ENCODE measurements at places on chromosomes 4 and X.

- no peak for DNase-seq
Observed at GRCh38 chr4:113328514-113328913, 279.1 kb downstream of the ANK2 start.

DNA sequence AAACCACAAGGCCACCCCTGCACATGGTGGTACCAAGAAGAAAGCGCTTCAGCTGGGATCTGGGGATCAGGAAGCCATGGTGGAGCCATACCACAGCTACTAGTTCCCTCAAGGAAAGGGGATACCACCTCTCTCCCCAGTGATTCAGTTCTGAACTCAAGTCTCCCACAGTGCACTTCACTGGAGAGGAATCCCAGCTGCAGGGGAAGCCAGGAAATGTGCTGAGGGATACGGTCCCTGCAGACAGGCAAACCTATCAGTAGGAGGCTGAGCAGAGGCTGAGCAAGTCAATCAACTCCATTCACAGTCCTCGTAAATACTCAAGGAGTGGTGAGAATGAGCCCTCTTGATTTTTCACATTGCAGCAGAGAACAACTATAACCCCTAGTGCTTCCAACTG is 11.0 kb downstream of the TMEM192 start:
- no peak for DNase-seq

DNA sequence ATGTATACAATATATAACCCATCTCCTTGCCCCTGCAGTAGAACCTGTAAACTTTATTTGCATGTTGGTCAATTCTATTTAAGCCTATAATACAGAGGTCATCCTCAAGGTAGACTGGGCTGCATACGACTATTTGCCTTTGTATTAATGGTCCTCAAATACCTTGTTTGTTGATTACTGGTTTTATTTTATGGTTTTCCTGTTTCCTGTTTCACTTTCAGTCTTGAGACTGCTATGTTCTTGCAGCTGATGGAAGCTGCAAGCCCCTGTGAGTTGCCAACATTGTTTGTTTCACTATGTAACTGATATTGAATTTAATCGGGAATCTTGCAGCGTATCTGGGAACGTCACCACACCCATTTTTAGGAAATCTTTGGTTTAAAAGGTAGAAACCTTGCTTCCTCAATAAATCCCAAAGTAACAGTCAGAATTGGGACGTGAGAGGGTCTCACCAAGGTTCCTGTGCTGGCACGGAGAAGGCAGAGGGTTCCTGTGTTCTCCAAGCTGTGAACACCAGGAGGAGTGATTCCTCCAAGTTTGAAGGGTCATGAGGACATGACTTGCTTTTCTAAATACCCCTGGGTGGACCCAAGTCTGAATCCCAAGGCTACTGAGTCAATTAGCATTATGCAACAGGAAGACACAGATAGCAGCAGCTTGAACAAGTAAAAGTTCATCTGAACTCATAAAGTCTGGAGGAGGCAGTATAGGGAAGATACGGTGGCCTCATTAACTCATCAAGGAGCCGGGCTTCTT is 110.6 kb upstream of the PNPLA4 start:
- no peak for DNase-seq

DNA sequence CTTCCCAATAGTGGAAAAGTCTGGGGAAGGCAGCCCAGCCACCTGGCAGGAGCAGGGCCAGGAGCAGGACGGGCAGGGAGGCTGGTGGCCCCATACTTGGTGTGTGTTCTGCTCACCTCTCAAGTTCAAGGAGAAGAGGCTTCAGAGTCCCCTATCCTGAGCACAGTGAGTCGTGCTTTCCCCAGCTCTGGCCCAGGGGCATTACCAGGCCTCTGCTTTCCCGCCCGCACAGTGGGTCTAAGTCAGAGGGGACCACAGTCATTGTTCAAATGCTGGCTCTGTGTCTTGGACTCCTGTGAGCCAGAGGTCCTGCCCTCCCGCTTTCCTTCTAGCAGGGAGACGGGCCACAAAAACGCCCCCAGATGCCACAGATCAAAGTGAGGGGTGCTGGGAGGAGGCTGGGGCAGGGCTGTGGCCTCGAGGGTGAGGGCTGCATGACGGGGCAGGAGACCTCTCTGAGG is 27.6 kb downstream of the HTRA3 start:
- DNase-seq = no peak

GRCh38 chrX:100350704-100351489 is 59.2 kb downstream of the PCDH19 start:
- DNase-seq = no peak

DNA sequence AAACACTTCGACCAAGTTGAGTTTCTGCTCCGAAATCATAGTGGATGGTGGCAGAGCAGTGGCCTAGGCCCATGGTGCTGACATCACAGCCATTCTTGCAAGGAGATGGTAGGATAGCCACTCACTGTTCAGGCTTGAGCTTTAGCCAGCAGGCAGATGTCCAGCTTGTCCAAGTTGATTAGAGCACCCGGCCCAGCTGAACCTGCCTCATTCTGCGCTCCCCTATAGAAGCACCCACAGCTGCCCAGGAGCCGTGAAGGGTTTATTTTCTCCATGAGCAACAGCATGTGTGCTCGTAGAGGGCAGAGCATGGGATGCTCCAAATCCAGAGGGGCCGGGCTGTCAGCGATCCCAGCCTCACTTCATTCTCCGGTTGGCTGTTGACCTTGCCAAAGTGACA is 16.2 kb downstream of the PIGG start:
- no peak for DNase-seq

- no peak for DNase-seq
Observed at GRCh38 chr4:74516303-74516702, 71.4 kb downstream of the AREG start.

DNA sequence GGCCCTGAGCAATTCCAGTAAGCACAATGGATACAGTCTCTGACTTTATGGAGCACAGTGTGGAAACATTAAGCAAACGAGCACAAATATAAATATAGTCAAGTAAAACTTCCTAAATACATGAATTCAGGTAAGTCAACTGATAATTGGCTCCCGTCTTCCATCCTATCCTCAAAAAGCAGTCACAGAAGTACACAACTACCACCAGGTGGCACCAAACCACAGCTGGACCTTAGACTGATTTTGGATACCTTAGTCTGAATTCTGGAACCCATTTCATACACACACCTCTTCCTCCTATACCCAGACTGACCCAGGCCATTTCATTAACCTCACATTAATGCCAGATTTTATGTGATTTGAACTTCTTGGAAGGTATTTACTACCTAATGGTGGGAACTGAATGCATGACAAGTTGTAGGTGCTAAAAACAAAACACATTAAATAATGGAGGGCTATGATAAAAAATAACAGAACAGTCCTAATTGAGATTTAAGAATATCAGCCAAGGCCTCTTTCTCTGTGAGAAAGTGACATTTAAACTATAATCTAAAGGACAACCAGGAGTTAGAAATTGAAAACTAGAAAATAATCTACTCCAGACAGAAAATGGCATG is 77.5 kb downstream of the ELF2 start:
- DNase-seq = peak; percentile 38

DNA sequence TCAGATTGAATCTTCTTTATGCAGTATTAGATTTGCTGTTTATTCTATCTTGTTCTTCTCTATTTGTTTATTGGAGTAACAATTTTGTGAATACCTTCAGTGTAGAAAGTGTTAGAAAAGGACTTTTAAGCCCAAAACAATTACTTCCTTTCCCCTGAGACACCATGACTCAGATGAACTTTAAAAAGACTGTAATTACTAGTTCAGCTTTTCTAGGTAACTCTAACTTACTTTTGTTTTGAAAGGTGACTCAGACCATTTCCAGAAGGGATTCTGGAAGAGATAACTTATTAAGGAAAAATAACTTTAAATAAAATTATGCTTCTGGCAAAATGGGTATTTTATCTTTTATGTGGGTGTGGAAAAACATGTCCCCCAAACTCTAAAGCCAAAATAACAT is 561.5 kb upstream of the PCDH10 start:
- no peak for DNase-seq

DNA sequence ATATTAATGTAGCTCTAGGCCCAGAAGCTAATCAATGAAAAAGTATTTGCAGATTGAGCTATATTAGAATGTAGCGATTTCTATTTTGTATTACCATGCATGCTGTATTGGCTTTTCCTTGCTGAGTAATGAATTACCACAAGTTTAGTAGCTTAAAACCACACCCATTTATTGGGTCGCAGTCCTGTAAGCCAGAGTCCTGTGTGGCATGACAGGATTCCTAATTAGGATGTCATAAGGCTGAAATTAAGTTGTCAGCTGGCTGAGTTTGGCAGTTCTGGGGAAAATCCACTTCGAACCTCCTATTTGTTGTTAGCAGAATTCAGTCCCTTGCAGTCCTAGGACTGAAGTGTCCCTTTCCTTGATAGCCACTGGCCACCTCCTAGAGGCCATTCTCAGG is 50.3 kb upstream of the HHIP start:
- no peak for DNase-seq

GRCh38 chrX:150157291-150157690 is 205.8 kb upstream of the MAMLD1 start:
- DNase-seq = no peak

GRCh38 chrX:109190542-109190941 is 291.3 kb downstream of the GUCY2F start:
- DNase-seq = no peak

DNA sequence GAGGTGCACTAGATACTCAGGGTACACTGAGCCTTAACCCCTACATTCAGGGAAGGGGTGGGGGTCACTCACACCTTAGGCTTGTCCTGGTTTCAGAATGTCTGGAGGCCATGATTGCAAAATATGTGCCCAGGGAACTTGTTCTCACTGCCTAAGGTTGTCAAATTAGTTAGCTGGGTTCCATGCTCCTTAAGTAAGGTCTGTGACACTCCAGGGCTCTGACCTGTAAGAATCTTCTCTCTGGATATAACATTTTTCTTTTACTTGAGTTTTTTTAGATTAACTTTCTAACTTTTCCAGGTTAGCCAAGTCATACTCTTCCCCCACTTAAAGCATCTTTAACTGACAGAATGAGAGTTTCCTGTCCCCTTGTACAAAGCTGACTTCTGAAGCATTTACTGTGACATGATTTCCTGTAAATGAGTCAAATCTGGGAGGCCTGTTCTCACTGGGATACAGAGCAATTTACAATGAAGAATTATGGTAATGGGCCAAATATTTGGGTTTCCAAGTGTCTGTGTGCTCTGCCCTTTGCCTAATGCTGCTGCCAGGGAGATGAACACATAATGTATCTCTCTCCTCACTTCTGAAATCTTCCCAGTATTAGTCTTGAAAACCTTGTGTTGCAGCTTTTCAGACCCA is 101.7 kb downstream of the GATB start:
- no peak for DNase-seq

- DNase-seq = no peak
Observed at GRCh38 chrX:43702660-43703059, 46.6 kb downstream of the MAOA start.

DNA sequence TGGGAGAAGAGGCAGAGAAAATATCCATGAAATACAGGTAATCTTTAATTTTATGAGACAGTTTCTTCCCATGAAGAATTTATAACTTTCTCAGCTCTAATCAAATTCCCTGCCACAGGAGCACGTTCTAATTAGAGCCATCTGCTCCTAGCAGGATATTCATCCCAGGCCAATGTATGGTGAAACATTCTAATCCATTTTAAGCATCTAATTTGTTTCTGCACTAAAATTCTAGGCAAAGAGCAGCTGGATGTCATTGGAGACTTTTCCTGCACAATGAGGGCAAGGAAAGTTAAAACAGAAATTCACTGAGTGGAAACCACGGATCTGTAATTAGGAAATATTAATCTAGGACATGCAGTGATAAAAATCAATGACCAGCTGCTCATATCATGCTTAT is 107.7 kb upstream of the ZFP42 start:
- DNase-seq = no peak

DNA sequence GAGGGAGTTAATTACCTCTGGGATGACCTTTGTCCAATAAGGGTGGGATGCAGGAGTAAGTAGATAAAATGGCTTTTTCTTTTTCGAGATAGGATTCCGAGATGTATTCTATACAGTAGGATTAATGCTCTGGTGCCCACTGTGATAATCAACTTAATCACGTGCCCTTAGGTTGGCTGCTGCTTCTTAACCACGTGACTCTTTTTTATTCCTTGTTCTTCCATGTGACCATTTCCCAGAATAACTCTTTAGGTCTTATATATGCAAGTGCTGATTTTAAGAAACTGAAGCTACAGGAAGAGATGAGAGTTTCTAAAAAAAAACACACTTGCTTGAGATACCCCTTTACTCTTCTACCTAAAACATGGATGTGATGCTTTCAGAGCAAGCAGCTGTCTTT is 1628.9 kb downstream of the PCDH7 start:
- DNase-seq = no peak

DNA sequence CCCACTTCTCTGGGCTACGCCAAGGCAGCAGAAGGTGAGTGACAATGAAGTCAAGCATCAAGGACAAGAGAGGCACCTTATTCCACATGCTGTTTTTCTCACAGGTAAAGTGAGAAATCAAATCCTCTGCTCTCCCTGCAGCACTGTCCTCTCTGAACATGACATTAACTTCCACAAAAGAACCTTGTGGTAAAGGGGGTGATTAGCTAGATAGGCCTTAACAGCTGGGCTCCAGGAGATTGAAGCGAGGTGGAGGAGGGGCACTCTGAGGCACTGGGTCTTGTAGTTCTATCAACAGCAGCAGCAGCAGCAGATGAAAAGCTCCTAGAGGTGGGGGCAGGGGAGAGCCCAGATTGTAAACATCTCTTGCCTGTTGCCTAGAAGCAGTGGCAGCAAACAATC is 96.8 kb upstream of the CXXC4 start:
- no peak for DNase-seq

GRCh38 chrX:70268034-70268433 is at the start of gene ARR3:
ARR3 (plus strand) TSS chrX:70268334; CDS start chrX:70269386, 1,052 bp downstream.
- DNase-seq = no peak

GRCh38 chr4:142278171-142278570 is 567.9 kb downstream of the INPP4B start:
- no peak for DNase-seq

DNA sequence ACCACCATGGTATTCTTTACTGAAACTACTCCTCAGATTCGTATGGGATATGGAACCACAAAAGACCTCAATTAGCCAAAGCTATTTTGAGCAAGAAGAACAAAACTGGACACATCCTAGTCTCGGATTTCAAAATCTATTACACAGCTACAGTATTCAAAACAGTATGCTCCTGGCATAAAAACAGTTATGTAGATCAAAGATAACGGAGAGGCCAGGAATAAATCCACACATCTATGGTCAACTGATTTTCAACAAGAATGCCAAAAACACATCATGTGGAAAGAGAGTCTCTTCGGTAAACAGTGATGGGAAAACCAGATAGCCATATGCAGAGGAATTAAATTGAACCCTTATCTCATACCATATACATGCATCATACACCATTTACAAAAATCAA is 155.3 kb downstream of the SPCS3 start:
- no peak for DNase-seq
